T-helper 2 cell (primary cell): ENCODE measurements at places on chromosomes 6 and 20.

DNA sequence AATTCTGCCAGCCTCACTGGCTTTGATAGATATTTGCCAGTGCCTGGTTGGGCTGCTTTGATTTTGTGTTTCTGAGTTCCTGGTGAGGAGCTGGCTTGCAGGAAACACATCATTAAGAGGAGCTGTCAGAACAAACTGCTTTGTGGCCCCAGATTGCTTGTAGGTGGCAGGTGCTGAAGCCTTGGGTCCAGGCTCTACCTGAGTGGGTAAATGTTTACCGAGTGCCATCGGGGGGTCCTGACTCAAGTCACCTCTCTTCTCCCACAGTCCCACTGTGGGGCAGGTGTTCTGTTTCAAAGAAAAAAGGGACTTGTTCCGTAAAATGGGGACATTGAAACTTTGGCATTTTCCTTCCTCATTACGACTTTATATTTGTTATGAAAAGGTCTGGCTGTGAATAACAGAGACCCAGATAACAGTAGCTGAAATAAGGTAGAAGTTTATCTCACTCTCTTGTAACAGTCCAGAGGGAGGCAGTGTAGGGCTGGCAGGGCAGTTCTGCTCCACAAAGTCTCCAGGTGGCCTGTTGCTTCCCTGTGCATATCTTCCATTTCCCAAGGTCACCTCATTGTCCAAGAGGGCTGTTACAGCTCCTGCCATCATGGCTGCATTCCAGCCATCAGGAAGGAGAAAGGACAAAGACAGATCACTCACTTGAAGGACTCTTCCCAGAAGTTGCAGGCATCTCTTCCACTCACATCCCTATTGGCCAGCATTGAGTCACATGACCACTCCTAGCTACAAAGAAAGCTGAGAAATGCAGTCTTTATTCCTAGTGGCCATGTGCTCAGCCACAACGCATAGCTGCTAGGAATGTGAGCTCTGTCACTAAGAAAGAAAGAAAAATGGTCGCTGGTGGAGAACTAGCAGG, 149.9 kb upstream of the KCNG1 start:
- DNase-seq, result no peak

GRCh38 chr20:32513031-32513866, 71.9 kb downstream of the NOL4L start:
- DNase-seq, result no peak

DNA sequence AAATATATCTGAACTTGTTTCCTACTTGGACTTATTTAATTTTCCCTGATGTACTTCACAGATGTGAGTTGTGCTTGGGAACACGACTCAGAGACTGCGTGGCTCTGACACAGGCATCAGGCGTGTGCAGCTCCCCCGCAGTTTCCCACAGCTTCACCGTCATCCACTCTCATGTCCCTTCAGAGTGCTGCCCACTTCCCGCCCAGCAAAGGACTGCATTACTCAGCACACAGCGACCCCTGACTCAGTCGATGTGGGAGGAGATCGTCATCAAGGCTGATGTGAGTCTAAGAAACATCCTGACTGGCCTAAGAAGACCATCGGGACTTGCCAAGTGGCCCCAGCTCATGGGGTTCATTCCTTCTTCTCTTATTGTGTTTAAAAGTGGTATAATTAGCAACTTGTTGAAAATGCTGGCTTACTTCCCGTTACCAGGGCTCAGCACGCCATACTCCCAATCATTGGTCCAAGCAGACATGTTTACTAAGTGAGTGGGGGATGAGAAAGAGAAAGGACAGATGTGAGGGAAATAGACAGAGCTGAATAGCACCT, 539.4 kb upstream of the JARID2 start:
- no peak for DNase-seq

DNA sequence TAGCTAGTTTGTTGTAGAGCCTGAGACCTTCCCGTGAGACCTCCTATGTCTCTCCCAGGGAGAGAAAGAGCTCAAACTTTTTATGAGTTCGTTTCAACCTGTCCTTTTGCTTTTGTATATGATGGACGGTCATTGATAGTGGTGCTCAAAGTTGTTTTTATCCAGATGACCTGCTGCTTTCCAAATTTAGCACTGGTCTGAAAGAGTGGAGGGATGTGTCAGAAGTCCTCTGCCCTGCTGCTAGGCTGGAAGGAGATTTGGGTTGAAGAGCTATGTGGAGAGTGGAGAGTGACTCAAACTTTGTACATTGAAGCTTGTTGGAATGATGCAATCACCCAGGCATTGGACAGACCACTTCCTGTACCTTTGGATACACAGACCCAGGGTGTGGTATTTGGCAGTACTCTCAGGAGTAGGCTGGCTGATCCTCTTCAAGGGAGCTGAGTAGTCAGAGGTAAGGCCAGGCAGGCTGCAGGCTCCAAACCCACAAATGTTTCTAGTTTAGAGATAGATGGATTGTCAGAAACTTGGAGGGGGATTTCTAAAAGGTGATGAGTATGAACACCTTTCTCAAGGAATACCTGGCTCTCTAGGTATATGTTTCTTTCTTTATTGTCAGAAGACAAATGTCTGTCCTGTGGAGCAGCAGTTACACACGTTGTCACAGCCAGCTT, 49.4 kb upstream of the RREB1 start:
- DNase-seq, result no peak

DNA sequence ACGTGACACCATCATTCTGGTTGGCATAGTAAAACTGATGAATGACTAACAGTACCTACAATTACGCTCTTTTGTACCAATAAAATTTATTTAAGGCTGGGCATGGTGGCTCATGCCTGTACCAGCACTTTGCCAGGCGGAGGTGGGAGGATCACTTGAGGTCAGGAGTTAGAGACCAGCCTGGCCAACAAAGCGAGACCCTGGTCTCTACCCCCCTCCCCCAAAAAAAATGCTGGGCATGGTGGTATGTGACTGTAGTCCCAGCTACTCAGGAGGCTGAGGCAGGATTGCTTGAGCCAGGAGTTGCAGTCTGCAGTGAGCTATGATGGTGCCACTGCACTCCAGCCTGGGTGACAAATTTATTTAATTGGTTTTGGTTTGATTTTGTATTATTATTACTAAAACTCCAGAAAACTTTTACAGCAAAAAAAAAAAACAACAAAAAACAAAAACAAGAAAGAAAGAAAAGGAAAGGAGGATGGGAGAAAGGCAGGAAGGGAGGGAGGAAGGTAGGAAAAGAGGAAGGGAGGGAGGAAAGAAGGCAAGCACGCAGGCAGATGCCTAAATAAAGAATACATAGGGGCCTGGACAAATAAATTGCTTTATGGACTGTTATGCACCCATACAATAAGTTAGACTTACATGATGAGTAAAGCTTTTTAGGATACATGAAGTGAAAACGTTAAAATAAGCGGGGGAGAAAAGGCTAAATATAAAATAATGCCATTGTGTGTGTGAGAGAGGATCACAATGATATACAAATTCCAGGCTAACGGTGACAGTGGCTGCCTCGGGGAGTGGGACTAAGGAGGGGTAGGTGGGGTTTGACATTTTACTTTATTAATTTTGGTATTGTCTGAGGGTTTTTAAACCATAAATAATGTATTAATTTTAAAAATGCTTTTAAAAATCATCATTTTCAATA, 682 bp upstream of the ZSCAN9 start:
- DNase-seq, result no peak

DNA sequence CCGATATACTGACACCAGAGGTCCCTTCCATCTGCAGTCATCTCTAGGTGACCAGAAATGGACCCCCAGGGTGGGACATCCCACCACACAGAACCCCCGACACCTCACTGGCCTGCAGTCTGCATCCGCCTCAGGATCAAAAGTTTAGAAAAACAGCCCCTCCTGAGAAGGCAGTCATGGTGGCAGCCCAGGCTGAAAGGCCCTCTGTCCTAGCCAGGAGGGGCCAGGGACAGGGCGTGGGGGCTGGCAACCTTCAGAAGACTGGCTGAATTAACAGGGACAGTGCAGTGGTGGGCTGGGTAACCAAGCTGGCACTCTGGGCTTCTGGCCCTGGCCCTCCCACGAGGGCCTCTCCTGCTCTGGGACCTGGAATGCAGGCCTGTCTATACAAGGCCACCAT, 34.3 kb upstream of the MDFI start:
- no peak for DNase-seq

DNA sequence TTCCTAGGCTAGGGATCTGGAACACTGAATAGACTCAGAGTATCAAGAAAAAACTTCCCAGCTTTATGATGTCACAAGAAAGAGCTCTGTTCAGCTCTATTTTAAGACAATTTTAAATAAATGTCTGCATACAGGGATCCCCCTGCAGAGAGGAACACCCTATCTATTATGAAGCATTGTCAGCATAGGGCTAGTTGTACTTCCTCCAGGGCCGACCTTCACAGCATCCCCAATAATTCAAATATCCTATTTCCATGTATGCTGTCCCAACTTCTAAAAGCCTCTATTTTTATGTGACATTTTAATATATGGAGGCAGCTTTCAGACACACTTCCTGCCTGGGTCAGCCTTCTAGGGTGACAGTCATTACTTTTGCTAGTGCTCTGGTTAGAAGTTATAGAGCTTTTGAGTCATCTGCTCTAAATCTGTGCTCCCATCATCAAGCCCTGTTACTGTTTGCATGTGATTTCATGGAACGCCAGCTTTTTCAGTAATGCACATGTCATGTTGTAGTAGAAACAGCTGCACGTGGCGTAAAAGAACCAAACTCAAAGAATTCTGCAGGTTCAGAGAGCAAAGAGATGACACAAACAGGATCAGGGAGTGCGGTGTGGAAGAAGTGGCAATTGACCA, 189.2 kb downstream of the ADGB start:
- DNase-seq, result no peak

DNA sequence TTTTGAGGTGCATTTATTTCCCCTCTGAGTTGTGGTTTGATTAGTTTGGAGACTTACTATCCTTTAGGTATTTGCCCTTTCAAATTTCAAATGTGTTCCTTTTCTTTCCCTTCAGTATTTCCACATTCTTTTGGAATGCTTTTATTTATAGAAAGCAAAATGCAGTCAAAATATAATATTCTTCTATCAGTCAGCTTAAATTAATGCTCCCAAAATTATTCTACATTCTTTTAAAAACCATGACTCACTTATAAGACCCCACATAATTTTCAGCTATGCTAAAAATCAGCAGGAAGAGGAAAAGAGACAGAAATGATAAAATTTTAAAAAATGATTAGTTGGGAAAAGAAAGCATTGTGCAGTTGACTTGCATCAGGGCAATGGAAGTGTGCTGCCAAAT, 180.0 kb upstream of the SMLR1 start:
- DNase-seq, result no peak

DNA sequence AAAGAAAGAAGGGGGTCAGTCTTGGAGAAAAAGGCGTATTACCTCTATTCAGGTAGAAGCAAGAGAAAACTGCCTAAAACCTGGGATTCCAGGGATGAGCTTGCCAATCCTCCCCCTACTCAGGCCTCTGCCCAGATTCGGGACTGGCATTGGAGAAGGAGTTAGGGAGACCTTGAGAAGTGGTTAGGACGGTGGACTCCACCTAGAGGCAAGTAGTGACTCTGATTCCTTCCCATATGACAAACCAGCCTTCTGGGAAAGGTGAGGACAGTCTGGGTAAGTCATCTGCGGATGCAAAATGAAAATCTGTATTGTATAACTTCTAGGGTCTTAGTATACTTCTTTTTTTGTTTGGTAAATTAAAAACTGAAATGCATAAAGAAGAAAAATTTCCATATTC, 43.8 kb downstream of the SLX4IP start:
- DNase-seq, result no peak

GRCh38 chr6:1641343-1641885, 31.7 kb downstream of the FOXC1 start:
- no peak for DNase-seq

GRCh38 chr20:46213946-46214823, 94.1 kb downstream of the CDH22 start:
- DNase-seq, result no peak

GRCh38 chr20:18721551-18722115, 92.0 kb upstream of the SCP2D1 start:
- DNase-seq, result no peak

DNA sequence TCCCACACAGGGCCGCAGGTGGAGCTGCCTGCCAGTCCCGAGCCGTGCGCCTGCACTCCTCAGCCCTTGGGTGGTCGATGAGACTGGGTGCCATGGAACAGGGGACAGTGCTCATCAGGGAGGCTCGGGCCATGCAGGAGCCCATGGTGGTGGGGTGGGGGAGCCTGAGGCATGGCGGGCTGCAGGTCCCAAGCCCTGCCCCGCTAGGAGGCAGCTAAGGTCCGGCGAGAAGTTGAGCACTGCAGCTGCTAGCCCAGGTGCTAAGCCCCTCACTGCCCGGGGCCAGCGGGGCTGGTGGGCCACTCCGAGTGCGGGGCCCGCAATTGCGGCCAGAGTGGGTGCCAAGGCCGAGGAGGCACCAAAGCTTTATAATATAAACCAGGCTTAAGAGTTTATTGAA, 479.7 kb downstream of the MMUT start:
- DNase-seq, result no peak

DNA sequence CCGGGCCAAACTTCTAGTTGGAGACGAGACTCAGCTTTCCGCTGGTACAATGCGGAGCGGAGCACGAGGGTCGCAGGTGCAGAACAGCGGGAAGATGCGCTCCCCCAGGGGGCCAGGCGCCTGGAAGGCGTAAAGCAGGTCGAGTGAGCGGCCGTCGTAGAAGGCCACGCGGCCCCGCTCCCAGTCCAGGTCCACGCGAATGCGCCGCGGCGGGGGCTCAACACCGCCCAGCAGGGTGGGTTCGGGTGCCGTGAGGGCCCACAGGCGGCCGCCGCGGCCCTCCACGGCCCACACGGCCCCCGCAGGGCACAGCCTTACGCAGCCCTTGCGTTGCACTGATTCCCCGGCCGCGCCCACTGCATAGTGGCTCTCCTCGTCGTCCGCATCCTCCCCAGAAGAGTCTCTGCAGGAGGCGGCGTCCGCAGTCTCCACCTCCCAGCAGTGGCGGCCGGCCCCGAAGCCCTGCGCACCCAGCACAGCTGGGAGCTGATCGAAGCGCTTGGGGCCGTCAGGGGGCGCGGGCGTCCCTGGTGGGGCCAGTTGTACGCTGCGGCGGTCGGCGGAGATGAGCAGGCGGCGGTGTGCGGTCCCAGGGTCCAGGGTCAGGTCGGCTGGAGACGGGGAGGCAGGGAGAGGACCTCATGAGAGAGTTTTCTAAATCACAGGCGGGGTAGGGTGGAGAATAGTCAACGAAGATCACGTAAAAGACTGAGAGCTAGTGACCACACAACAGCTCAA, 4.3 kb downstream of the PPP1R11 start:
- no peak for DNase-seq

- DNase-seq, result no peak
Observed at GRCh38 chr6:23176471-23176870, 607.1 kb downstream of the HDGFL1 start.

- DNase-seq, result no peak
Observed at GRCh38 chr20:45051204-45052060, 49.5 kb downstream of the KCNS1 start.

DNA sequence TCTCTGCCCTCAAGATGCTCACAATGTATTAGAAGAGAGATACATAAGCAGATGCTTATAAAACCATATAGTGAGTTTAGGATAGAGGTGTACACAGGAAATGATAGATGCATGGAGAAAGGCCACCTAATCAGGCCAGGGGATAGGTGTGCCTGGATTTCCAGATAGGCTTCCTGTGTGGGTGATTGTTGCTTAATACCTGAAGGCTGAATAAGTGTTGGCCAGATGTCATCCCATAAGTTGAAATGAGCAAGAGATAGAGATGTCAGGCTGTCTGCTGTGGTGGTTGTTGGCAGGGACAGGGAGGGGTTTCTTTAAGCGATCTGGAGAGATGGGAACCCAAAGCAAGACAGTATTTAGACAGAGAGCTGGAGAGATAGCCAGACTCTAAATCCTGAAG, 109.8 kb upstream of the SGK1 start:
- no peak for DNase-seq
